ENCODE measurements at places on chromosomes 4 and X. TPM values are rescaled to one million over a fixed set of nuclear protein-coding genes. Genes with fewer than 3 reads are reported as not detected.

DNA sequence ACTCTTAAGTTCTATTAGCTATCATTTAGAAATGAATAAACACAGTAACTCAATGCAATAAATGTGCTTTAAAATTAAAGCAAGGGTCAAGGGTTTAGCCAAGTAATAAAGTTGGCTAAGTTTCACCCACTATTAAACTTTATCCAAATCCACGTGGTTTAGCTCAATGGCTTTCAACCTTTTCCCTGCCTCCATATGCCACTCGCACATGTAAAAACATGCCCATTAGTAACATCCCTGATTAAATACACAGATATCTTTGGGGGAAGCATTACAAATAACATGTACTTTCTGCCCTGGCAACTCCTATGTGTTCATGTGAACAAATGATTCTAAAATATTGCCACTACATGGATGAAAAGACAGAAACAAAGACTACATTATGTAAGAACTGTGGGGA is 130.8 kb downstream of the ZAR1 start:
- DNase-seq: no peak

DNA sequence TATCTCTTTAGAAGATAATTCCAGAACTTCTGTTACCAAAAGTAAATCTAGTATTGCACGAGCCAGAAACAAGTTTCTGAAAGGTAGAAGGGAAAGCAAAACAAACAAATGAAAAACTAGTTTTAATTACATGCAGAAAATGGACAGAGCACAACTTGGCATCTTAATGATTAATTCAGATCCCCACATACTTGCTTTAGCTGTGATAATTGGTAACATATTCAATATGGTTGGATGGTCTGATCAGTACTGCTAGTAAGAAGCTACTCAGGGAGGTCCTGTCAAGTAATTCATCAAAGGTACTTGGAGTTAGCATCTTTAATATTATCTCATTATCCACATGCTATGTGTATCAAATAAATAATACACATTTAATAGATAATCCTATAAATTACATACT is 204.3 kb downstream of the TRAM1L1 start:
- no peak for DNase-seq

DNA sequence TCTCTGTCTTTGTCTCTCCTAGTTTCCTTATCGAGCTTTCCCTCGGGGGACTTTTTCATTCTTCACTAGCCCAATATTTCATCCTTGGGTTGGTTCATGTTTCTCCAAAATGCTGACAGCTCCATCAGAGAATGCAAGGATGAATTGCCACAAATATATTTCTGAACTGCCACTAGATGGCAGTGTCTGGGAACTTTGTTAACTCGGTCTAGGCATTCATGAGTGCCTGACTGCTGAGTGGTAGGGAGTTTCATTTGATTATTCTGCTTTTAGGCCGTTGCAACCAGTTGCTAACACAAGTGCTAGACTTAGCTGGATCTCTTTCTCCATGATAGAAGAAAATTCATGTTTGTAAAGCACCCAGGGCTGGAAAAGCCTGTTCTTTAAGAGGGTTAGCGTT is 73.5 kb upstream of the RAP2C start:
- peak; percentile 61 for DNase-seq

DNA sequence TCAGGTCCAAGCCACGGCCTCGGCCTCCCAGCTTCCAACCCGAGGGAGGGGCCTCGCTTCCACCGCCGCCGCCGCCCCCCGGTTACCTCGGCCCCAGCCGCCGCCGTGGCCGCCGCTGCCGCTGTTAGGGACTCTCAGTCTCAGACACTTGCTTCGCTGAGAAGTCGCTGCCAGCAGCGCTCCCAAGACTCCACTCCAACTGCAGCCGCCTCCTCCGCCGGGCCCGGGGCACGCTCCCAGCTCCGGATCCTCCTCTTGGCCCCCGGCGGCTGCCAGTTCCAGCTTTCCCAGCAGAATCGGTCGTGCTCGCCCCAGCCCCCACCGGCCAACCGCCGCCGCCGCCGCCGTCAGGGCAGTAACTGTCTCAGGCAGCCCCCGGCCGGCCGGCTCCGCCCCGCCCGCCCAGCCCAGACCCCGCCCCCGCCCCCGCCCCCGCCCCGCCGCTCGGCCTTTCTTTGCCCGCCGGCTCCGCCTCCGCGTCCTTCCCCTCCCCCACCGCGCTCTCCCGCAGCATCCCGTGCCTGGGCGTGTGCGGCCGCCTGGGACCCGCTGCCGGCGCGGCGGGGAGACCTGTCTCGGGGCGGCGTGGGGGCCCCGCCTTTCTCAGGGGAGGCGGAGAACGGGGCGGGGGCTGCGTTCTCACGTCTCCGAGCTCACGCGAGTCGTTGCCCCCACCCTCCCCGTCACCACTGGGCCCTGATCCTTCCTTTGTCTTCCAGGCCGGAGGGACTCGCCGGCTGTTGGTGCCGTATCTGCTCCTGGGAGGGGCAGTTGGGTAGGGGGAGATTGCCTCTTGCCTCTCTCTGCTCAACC is at the start of gene ANKRD50:
TSS of gene ANKRD50 (minus strand) at position 361 of the 813 bp plus-strand sequence. CDS start 2,221 bp downstream, outside the sequence.
- peak; percentile 97 for DNase-seq

- no peak for DNase-seq
Measured at GRCh38 chr4:121112530-121112929, 40.2 kb upstream of the NDNF start.

GRCh38 chr4:77713884-77714283 is 105.3 kb downstream of the CNOT6L start:
- no peak for DNase-seq

DNA sequence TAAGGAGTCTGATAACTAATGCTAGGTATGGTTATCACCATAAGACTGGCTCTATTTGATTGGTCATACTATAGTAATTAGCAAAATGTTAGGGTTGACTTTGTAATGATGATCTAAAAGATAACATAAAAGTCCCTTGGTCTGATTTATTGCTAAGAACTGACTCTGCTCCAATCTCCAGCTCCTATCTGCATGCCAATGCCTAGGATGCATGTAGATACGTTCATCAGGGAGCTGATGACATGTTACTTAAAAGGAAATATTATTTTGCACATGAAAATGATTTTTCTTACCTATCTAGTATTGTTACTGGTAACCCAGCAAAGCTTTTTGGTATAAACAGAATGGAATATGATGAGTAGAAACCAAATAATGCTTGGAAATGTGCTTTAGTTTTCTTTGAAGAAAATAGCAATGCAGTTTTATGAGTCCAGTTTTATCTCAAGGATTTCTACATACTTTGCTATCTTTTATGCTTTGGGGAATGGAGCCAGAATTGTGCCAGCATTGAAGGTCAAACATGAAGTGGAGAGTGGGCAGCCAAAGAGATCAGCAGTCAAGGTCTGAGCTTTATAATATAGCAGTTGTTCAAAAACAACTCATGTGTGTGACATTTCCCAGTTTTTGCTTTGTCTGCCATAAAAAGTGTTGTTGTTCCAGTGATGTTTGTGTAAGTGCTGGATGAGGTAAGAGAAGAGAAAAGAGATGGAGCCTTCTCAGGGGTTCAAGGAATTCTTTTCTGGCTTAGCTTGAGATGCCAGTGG is 121.0 kb downstream of the ARHGAP24 start:
- DNase-seq: peak; percentile 4

GRCh38 chr4:94880956-94881355 is 123.2 kb downstream of the BMPR1B start:
- no peak for DNase-seq

- no peak for DNase-seq
Measured at GRCh38 chr4:101420661-101421060, 73.3 kb upstream of the PPP3CA start.

DNA sequence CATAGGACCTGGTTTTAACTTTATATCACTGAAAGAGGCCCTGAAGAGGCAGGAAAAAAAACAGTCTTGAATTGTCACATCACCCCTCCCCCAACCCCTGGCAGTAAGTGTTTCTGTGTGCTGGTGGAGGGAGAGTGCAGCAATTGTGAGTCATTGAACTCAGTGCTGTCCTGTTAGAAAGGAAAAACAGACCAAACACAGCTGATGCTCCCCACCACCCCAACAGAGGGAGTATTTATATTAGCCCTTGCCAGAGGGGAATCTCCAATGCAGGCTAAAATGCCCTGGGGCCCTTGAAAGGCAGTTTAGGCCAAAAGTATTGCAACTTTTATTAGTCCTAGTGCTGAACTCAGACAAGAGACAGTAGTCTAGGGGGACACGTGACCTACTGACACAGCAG is 197.8 kb upstream of the AGTR2 start:
- no peak for DNase-seq

DNA sequence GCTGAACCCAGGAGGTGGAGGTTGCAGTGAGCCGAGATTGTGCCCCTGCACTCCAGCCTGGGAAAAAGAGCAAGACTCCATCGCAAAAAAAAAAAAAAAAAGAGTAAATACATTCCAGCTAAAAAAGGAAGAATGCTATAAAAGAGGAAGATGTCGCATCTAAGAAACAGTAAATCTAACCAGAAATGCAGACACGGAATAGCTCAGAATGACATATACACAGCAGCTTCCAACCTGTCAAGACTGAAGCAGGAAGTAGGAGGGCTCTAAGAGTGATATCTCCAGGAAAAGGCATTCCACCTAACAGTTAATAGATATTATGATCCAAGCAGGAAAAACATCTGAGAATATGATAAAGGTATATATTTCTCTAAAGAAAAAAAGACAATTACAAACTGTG is 16.0 kb downstream of the CLOCK start:
- DNase-seq: no peak

DNA sequence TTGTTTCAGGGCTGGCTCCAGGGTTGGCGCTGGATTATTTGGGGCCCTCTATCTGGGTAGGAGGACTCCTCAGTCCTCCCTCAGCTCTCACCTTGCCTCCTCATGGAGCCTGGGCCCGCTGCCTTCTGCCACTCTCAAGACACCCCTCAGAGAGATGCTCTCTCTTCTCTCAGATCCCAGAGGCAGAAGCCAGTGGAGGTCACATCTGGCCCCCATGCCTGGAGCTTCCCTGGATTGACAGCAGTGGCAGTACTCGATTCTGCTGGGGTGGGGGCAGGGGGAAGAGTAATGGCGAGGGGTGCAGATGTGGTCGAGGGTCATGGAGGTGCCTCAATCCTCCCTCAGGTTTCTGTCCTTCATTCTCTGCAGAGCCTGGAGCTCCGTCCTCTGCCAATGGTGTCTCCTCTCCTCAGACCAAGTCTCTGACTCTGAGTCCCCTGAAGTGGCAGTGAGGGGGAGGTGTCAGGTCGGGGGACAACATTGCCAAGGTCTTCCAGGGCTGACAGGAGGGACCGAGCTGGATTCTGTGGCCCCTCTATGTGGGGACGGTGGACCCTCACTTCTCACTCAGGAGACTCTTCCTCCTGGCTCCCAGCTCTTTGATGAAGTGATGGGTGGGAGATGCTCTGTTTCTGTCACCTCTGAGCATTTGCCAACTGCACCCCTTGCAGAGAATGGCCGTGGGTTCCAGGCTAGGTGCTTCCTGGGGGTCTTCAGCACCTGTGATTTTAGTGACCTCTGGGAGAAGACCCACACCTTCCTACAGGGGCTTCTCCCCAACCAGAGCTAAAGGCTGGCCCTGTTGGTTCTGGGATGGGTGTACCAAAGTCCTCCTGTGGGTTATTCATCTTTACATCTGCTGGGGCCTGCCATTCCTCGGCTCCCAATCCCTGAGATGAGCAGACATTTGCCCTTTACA is 10.9 kb upstream of the HSFX1 start:
- no peak for DNase-seq

SPATA4 gene
- not detected for total RNA-seq

NHSL2 gene
- total RNA-seq: 0.19 TPM

PKD2 gene
- 38.9 TPM for total RNA-seq

PPP4R3C gene
- not detected for total RNA-seq

GPR34 gene
- total RNA-seq: not detected

ADH7 gene
- not detected for total RNA-seq

CT47B1 gene
- not detected for total RNA-seq

PRKX gene
- total RNA-seq: 23.5 TPM

SPON2 gene
- total RNA-seq: 3.7 TPM

GYPE gene
- total RNA-seq: not detected

PPEF1 gene
- 1.2 TPM for total RNA-seq

SOX3 gene
- total RNA-seq: not detected

PAGE4 gene
- total RNA-seq: not detected
